SJSA1 (cell line): ENCODE measurements at places on chromosomes 1 and 21.

GRCh38 chr1:66729523-66729922, 22.7 kb upstream of the DYNLT5 start:
- DNase-seq, result no peak

- no peak for DNase-seq
Observed at GRCh38 chr1:213953806-213954205, 34.0 kb upstream of the PROX1 start.

DNA sequence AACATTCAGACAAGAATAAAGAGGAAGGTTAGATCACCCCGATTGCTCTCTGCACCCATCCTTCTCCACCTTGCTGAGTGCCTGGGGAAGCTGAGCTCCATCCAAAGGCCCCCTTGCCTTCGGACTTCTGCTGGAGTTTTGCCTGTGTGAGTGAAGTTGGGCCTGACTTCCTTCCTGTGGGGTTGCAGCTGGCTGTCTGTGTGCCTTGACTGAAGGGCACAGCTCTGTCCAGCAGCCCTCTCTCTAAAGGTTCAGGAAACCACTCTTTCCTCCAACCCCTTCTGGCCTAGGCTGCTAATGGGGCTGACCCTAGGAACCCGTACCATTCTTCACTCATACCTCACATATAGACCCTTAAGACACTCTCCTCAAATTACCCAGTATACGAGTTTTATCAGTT, 173.4 kb upstream of the HMCN1 start:
- no peak for DNase-seq

DNA sequence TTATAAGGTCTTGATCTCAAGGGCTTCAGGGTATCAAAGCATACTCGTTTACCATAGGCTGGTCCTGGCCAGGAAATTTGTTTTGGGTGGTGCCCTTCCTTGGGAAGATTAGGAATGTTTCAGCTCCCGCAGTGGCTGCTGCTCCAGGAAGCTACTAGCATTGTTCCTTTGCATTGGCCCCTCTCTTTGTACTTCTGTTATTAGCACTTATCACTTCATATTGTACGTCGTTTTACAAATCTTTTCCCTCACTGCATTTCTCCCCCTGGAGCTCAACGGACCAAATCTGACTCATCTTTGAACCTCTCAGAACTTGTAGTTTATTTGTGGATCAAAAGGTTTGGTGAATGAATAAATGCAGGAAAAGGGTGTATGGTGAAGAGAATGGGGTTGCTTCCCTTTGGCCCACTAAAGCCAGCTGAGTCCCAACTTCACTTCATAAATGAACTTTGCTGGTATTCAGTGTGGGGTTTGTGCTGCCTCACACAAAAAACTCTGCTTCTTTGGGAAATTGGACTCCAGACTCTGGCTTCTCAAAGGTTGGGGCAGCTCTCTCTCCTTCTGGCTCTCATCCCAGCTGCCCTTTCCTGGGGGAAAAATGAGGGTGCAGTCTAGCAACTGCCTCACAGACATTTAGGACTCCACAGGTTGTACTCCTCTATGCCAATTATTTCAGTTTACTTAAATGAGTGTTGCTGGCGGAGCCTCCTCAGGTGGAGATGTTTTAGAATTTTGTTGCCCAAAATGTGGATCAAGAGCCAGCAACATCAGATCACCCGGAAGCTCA, 5.9 kb downstream of the GNAT2 start:
- no peak for DNase-seq

- no peak for DNase-seq
Observed at GRCh38 chr1:225747566-225747965, 30.1 kb upstream of the SRP9 start.

DNA sequence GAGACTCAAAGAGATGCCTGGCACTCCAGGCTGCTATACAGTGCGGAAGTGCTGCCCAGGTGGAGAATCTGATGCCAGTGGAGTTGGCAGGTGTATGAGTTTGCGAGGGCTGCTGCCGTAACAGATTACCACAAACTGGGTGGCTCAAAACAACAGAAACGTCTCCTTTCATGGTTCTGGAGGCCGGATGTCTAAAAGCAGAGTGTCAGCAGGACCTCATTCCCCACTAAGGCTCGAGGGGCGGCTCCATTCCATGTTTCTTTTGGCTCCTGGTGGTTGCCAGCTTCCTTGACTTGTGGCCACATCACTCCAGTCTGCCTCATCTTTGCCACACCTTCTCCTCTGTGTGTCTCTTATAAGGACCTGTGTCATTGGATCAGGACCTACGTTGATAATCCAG, 10.0 kb downstream of the RCSD1 start:
- no peak for DNase-seq

DNA sequence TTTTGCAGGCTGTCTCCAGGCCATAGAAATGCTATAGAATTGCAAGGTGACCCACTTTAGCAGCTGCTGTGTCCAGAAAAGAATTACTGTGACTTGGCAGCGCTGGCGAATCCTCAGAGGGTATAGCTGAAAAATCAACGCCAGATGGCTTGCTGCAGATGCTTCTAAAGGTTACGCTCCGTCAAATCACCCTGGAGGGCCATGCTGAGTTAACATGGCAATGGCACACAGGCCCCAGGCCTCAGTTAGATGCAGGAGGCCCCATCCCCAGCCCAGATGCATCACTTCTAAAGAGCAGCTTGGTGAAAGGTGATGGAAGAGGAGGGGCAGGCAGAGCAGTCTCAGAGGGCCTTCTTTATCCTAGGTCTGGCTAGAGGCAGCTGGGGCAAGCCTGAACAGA, 18.0 kb downstream of the KIAA1614 start:
- DNase-seq, result no peak

- DNase-seq, result peak; percentile 76
Observed at GRCh38 chr1:40665335-40666171, at the start of gene RIMS3. Gene RIMS3 (minus strand): TSS chr1:40665682. CDS start chr1:40641925, 23,757 bp downstream.

DNA sequence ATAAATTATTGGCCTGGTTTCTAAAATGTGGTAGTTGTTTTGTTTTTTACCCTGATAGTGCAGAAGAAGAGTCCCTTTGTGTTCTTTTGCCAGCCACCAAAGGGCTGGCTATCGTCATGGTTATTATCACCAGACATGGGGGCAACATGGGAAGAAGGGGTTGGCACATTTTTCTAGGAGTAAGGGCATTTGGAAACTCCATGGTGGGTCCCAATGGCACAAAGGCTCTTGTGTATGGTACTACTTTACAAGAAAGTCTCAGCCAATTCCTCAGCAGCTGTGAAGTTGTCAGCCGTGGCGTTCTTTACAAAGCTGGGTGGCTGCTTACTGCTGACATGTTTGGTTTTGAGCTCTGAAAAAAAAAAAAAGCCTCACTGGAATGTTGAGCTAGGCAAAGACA, 330.4 kb upstream of the ESRRG start:
- no peak for DNase-seq

DNA sequence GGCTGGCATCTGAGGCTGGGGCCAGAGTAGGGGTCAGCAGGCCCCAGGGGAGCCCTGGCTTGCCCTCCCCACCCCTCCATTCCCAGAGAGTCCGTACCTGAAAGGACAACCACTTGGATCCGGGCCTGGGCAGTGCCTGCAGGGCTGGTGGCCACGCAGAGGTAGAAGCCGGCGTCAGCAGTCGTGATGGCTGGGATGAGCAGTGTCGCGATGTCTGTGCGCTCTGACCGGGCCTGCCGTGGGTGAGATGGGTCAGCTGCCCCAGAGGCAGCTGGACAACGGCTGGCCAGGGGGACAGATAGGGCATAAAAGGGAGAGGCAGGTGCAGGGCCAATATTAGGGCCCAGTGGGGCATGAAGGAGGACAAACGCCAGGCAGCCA, 42.7 kb downstream of the LDLRAD2 start:
- no peak for DNase-seq

- peak; percentile 72 for DNase-seq
Observed at GRCh38 chr1:1959840-1960479, 40.9 kb upstream of the TMEM52 start.

DNA sequence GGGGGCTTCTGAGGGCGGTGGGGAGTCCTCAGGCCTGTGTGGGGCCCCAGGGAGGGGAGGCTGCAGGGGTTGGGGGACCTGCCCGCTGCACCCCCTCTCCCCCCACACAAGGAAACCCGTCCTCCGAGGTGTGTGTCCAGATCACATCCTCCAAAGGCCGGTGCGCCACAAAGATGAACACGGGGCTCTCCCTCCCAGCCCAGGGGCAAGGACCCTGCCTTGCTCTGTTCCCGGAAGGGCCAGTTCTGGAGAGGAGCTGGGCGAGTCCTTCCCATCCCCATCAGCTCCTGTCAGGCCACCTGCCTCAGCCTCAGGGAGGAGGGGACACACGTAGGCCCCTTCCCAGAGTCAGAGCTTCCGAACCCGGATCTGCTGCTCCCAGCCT, 2.5 kb upstream of the TTLL10 start:
- DNase-seq, result no peak

- DNase-seq, result no peak
Observed at GRCh38 chr1:203036537-203036936, 10.2 kb downstream of the PPFIA4 start.

DNA sequence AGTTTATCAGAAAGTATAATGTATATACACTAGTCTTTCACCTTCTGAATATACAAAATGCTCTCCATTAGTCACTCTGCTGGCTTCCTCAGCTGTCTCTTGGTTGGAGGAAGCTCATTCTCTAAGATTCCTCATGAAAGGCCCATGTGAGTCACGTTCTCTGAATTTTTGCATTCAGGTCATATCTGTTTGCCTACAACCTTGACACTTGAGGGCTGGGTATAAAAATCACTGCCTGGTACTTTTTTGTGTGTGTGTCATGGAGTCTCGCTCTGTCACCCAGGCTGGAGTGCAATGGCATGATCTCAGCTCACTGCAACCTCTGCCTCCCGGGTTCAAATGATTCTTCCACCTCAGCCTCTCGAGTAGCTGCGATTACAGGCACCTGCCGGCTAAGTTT, 2.8 kb upstream of the GALNT2 start:
- DNase-seq, result no peak

- DNase-seq, result no peak
Observed at GRCh38 chr1:37692834-37693175, 489 bp downstream of the CDCA8 start.

GRCh38 chr1:180255536-180256340, 25.7 kb downstream of the LHX4 start:
- DNase-seq, result peak; percentile 69

DNA sequence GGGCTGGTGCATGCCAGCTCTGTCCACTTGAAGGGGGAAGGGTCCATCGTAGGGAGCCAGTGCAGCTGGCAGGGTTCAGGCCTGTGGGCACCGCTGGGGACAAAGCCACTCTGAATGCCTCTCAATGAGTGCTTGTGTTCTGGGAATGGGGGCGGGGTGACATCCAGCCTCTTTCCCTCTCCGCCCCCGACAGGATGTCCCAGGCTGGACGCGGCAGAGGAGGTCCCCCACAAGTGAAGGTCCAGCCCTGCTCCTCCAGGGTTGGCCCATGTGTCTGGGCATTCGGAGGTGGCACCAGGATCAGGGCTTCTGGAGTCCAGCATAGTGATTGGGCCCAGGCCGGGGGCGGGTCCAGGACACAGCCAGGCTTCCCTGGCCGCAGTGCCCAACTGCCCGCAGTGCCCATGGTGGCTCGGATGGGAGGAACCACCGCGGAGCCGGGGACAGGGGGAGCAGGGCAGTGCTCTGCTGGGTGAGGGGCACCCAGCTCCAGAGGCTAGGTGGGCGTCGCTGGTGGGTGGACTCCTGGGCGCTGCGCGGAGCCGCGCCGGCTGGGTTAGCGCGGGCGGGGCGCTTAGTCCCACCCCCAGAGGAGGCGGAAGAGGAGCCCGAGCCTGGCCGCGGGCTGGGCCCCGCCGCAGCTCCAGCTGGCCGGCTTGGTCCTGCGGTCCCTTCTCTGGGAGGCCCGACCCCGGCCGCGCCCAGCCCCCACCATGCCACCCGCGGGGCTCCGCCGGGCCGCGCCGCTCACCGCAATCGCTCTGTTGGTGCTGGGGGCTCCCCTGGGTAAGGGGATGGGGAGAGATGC, at the start of gene SHISA4:
TSS of gene SHISA4 (plus strand) at position 617 of the 808 bp plus-strand sequence. CDS start at position 714, 97 bp downstream.
- DNase-seq, result peak; percentile 85

- no peak for DNase-seq
Observed at GRCh38 chr21:43748622-43749021, 27.5 kb downstream of the CSTB start.

DNA sequence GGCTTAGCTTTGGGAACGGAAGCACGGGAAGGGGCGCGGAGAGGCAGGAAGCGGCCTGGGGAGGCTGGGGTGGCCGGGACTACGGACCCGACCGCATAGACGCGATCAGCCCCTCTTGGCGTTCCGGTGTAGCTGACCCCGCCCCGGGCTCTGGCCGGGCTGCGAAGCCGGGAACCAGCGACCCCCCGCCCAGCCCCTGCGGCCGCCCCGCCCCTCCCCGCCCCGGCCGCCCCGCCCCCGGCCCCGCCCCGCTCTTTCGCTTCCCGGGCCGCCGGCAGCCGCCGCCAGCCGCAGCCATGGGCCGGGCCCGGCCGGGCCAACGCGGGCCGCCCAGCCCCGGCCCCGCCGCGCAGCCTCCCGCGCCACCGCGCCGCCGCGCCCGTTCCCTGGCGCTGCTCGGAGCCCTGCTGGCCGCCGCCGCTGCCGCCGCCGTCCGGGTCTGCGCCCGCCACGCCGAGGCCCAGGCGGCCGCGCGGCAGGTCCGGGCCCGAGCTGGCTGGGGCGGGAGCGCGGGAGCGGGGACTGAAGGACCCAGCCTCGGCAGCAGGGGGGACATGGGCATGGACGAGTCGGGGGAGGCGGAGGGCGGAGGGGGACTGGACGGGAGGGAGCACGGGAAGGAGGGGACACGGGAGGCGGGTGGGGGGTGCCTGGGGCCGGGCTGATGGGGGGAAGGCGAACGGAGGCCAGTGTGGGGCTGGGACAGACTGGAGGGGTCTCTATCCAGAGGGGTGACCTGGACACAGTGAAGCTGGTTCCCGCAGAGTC, at the start of gene SELENON:
TSS of gene SELENON (plus strand) at position 259 of the 768 bp plus-strand sequence. CDS start at position 297, 38 bp downstream.
- no peak for DNase-seq

GRCh38 chr1:220732621-220733020, 15.5 kb upstream of the MTARC2 start:
- DNase-seq, result no peak

- DNase-seq, result no peak
Observed at GRCh38 chr21:35929901-35930300, 130.4 kb downstream of the SETD4 start.

DNA sequence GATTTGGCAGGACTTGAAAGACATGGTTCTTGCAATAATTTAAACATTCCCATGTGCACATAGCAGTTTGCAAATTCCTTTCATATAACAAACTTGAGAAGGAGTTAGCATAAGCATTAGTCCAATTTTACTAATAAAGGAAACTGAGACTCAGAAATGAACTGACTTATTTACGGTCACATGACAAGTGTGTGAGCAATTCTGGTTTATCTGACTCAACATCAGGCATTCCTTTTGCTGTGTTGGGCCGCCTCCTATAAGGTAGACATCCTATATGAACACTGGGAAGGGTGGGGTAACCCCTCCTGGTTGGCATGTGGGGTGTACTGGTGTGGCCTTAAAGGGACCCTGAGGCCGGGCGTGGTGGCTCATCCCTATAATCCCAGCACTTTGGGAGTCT, 8.5 kb upstream of the CPT2 start:
- DNase-seq, result no peak

- no peak for DNase-seq
Observed at GRCh38 chr1:205473475-205473874, 17.6 kb upstream of the BLACAT1 start.

GRCh38 chr1:65069011-65069565, 78.9 kb upstream of the AK4 start:
- DNase-seq, result no peak

GRCh38 chr1:204438628-204439027, 27.0 kb upstream of the PPP1R15B start:
- no peak for DNase-seq

GRCh38 chr1:210360852-210361477, 32.3 kb downstream of the HHAT start:
- DNase-seq, result peak; percentile 41

GRCh38 chr1:38026592-38027200, 14.2 kb downstream of the UTP11 start:
- no peak for DNase-seq

GRCh38 chr1:58785442-58786058, 1.7 kb upstream of the JUN start:
- no peak for DNase-seq

- DNase-seq, result no peak
Observed at GRCh38 chr1:175554586-175554985, 188.8 kb downstream of the TNR start.
